ENCODE measurements at places on chromosomes 6 and 20.

GRCh38 chr6:83509441-83509840 is 2.9 kb upstream of the PRSS35 start:
- H3K4me1 ChIP-seq: peaks cover 14% of the 10 kb centered on the region
- H3K27ac ChIP-seq: no peak overlapping the region
- H3K27me3 ChIP-seq: no peaks in the 10 kb centered on the region
- no peaks in the 10 kb centered on the region for H3K36me3 ChIP-seq

DNA sequence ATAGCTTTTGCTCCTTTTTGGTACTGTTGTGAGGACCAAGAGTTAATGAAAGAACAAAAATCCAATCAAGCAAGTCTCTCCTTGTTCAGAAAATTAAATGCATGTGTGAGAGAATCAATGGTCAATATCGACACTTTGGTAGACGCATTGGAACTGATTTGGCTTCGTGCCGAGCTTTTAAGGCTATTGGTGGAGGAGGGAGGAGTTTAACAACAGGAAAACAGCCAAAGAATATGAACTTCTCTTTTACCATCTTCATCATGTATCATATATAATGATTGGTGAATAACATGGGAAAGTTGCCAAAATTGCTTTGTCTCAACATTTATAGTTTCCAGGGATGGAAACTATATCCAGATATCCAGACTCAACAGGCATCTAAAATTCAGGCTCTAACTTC is 266.5 kb upstream of the CITED2 start:
- peaks cover 6% of the 10 kb centered on the region for H3K4me1 ChIP-seq
- DNase-seq: no peak
- H3K4me3 ChIP-seq: no peak overlapping the region

DNA sequence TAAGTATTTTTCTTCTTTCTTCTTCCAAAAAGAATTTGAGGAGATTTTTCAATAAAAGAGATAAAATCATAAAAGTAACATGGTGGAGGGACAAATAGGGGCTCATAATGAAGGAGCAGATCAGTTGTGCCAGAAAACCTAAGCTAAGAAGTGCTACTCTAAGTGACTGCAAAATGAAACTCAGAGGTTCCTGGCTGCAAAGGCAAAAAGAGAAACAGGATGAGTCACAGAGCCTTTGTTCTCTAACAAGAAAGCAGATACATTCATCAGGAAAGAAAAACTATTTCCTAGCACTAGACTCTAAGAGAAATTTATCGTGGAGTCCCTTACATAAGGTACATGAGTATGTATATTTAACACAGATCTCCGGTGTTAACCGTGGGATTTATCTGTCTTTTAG is 49.8 kb downstream of the TSHZ2 start:
- H3K27ac ChIP-seq: no peak overlapping the region
- H3K4me1 ChIP-seq: peaks cover 3% of the 10 kb centered on the region
- no peak overlapping the region for H3K4me3 ChIP-seq
- H3K36me3 ChIP-seq: no peaks in the 10 kb centered on the region
- H3K27me3 ChIP-seq: no peaks in the 10 kb centered on the region

- H3K4me1 ChIP-seq: no peaks in the 10 kb centered on the region
- no peak for DNase-seq
- no peaks in the 10 kb centered on the region for H3K27me3 ChIP-seq
- H3K4me3 ChIP-seq: no peak overlapping the region
- H3K27ac ChIP-seq: no peak overlapping the region
- no peaks in the 10 kb centered on the region for H3K36me3 ChIP-seq
Observed at GRCh38 chr6:74834967-74835366, 370.9 kb downstream of the COL12A1 start.

DNA sequence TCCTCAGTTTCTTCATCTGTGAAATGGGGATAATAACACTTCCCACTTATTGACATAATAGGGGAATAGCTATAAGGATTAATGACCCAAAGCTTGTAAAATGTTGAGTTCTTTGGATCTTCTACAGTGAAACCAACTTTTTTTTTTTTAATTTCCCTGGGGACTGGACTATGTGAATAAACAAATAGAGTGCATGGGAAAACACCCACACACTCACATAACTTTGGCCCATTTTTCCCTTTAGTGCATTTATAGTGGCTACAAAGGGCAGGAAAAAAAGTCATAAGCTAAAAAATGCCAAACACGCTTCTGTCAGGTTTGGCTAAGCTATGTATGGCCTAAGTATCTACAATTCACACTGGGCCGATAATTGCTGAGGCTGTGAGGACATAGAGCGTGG is 406.2 kb upstream of the JAG1 start:
- H3K4me3 ChIP-seq: no peak overlapping the region
- H3K27ac ChIP-seq: no peak overlapping the region
- no peaks in the 10 kb centered on the region for H3K4me1 ChIP-seq
- H3K36me3 ChIP-seq: no peaks in the 10 kb centered on the region

DNA sequence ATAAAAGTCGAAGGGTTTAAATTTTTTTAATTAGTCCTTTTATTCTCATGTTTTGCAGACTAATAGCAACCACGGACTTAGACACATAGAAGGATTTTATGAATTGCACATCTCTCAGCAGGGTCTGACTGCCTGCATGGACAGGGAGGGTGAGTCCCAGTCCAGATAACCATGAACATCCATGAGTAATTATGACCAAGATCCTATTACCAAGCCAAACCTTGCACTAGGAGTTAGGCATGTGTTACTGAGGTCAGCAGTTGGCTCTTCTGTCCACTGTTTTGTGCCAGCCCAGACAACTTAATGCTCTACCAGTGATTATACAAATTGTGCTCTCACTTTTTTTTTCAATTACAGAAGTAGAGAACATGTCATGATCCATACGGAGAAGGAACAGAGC is 211.2 kb downstream of the MAFB start:
- H3K27ac ChIP-seq: peak overlapping the region; percentile 21
- no peaks in the 10 kb centered on the region for H3K36me3 ChIP-seq
- DNase-seq: no peak
- no peak overlapping the region for H3K4me3 ChIP-seq

GRCh38 chr20:20295621-20296498 is 72.0 kb upstream of the INSM1 start:
- H3K4me3 ChIP-seq: no peak overlapping the region
- H3K27me3 ChIP-seq: no peaks in the 10 kb centered on the region
- H3K27ac ChIP-seq: no peak overlapping the region
- no peaks in the 10 kb centered on the region for H3K4me1 ChIP-seq
- H3K36me3 ChIP-seq: no peaks in the 10 kb centered on the region

DNA sequence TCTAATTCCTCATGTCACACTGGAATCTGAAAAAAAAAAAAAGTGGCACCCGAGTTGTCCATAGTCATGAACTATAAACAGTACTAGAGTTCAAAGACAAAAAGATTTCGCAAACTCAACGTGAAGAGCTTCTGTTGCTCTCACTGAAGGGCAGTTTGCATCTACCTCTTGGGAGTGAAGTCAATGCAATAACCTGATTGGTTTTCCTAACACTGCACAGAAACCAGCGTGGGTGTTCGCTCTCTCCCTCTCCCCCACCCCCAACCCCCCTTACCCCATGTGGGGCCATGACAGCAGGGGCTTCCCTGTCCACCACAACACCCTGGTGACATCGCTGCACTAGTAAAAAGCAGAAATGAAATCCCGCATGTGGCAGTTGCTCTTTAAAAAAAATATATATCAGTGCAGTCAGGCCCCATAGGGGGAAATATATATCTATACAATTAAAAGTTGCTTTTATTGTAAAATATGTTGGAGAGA is 66.9 kb downstream of the GMPR start:
- no peak overlapping the region for H3K27ac ChIP-seq
- peaks cover 27% of the 10 kb centered on the region for H3K36me3 ChIP-seq
- H3K4me1 ChIP-seq: no peaks in the 10 kb centered on the region
- H3K4me3 ChIP-seq: no peak overlapping the region

DNA sequence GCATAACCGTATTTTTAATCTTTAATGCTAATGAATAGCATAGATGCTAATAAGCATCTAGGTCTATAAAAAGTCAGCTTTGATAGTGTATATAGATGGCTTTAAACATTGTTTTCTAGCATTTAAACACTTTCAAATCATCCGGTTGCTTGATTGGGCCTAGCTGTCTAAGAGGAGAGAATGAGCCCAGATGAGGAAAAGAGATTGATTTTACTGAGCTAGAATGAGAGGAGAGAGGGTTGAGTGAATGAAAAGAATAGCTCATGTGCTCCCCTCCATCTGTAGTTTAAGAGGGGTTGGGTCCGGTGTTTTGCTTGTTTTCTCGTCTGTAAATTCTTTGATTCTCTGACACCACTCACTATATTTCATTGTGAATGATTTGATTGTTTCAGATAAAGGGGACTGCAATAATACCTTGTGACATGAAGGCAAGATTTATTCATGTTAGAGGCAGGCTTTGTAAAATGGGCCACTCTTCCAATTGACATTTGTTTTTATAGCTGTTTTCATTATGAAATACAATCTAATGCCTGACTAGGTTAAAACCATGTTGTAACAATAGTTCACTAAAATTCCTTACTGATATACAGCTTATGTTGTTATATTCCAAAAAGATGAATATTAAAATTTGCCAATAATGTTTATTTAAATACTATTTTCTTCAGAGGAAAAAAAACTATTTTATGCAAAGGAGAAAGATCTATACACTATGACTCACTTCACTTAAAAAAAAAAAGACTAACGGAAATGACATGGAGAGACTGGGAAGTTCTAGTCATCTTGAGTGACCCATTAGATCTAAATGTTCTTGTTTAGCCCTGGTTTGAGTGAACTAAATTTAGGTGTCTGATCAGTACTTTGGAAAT is 3.2 kb downstream of the PTPN1 start:
- H3K27me3 ChIP-seq: no peaks in the 10 kb centered on the region
- peaks cover 77% of the 10 kb centered on the region for H3K4me1 ChIP-seq
- peak overlapping the region; percentile 97 for H3K4me3 ChIP-seq
- no peaks in the 10 kb centered on the region for H3K36me3 ChIP-seq
- peak overlapping the region; percentile 31 for H3K27ac ChIP-seq
- DNase-seq: no peak

- DNase-seq: no peak
- no peaks in the 10 kb centered on the region for H3K36me3 ChIP-seq
- peaks cover 40% of the 10 kb centered on the region for H3K4me1 ChIP-seq
- no peaks in the 10 kb centered on the region for H3K27me3 ChIP-seq
- H3K4me3 ChIP-seq: peak within 1 kb of the TSS; percentile 65
Observed at GRCh38 chr20:19758133-19758500, at the start of gene RIN2. Gene RIN2 (plus strand): TSS chr20:19758258. CDS start chr20:19889602, 131,344 bp downstream.

GRCh38 chr6:69527921-69528476 is 268.8 kb downstream of the LMBRD1 start:
- no peaks in the 10 kb centered on the region for H3K36me3 ChIP-seq
- no peak for DNase-seq
- no peaks in the 10 kb centered on the region for H3K27me3 ChIP-seq
- no peaks in the 10 kb centered on the region for H3K4me1 ChIP-seq

DNA sequence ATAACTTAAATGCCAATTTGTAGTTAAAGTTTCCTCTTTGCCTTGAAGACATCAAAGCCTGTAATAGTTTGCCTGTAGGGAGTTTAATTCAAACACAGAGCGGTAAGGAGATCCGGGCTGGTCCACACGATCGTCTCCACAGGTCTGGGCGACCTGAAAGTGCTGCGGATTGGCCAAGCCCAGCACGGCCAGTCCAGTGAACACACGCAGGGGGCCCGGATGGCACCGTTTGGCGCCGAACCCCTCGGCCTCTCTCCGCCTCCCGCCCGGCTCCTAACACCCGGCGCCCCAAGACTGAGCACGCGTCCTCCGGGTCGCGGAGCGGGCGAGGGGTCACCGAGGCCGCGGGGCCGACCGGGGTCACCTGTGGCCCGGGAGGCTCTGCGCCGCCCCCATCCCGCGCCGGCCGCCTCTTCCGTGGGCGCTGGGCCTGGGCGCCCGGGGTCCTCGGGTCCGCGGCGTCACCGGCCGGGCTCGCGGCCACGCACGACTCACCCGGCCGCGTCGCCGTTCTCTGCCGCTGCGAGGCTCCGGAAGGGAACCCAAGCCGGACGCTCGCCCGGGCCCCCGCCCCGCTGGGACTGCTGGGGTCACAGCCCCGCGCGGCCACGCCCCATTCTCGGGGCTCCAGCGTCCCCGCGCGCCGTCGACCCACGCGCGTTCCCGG is 481 bp downstream of the SERPINB6 start:
- H3K27ac ChIP-seq: peak overlapping the region; percentile 90
- peaks cover 13% of the 10 kb centered on the region for H3K4me1 ChIP-seq
- H3K36me3 ChIP-seq: no peaks in the 10 kb centered on the region
- H3K4me3 ChIP-seq: peak overlapping the region; percentile 76
- DNase-seq: peak; percentile 85

GRCh38 chr6:366389-367297 is 24.9 kb upstream of the IRF4 start:
- H3K27ac ChIP-seq: no peak overlapping the region
- H3K27me3 ChIP-seq: peaks cover 12% of the 10 kb centered on the region
- H3K4me3 ChIP-seq: no peak overlapping the region
